ENCODE measurements at places on chromosomes 16 and 17.

DNA sequence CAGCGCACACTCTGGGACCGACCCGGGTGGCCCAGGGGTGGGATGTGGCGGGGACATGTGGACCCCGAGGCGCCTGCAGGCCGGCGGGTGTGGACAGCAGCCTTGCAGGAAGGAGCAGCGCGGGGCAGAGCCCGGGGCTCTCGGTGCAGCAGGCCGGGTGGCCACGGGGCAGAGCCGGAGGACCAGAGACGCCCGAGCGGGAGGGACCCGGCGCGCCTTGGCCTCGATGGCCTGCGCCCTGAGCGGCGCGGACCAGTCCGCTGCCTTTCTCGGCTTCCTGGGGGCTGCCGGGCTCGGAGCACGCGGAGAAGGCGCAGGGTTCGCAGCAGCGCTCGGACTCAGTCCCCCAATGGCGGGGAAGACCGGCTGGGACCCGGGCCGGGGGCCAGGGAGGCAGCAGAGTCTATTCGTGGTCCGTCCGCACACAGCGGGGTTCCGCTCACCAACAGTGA lies 43.4 kb downstream of the OSBPL7 start:
- no peak for DNase-seq

DNA sequence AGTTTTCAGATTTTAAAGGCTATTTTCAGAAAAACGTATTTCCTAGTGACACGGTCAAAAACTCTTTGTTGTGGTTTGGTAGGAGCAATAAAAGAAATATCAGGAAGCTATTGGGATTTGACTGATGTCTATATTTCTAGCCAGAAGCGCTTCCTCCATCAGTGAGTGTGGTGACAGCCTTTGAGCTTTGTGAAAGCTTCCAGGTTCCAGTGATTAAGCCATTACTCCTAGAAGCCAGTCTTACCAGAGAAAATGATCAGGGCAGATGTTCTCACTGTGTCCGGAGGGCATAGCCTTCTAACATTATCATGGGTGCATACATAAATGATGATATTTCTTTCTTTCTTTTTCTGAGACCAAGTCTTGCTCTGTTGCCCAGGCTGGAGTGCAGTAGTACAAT lies 39.6 kb downstream of the MAP2K6 start:
- no peak for DNase-seq

DNA sequence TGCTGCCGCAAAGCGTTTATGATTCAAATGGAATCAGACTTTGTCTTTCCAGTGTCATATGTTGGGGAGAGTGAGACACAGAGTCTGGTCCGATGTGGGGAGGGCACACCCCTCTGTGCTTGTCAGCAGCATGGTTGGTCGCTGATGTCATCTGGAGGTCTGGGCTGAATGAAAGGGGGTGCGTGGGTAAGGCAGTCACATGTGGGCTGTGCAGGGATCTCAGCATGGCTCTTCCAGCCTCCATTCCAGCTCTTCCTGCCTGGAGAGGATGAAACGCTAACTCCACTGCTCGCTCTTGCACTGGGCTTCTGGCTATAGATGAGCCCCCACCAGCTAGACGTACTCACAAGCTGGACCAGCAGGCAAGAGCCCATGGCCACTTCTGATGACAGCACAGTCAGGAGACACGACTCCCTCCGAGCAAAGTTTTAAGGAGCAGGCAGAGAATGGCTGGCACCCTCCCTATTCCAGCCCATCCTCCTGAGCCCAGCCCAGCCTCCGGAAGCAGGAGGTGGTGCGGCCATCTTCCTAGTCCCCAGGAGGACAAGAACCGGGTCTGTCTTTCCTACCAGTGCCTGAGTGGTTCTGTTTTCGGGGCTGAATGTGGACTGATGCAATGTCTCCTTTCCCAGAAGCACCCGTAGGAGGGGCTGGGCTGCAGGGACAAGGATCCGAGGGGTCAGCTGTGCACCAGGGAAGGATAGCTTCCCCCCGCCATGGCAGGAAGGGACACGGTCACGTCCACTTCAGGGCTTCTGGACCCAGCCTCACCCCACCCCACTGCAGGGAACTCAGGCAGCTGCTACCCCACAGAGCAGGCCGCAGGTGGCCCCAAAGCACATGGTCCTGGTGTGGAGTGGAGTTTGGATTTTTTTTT lies 41.5 kb upstream of the CBFA2T3 start:
- no peak for DNase-seq

DNA sequence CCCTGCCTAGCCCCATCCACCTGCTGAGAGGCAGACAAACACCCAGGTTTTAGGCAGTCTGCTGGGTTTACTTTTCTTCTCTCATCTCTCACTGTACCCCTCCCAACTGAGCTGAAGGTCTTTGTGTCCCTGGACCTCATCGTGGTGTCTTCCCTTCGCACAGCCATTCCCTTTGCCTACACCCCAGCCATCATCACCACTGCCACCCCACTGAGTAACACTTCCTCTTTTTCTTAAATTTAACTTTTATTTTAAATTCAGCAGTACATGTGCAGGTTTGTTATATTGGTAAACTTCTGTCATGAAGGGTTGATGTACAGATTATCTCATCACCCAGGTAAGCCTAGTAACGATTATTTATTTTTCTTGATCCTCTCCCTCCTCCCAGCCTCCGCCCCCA lies 188.3 kb upstream of the MON1B start:
- no peak for DNase-seq

DNA sequence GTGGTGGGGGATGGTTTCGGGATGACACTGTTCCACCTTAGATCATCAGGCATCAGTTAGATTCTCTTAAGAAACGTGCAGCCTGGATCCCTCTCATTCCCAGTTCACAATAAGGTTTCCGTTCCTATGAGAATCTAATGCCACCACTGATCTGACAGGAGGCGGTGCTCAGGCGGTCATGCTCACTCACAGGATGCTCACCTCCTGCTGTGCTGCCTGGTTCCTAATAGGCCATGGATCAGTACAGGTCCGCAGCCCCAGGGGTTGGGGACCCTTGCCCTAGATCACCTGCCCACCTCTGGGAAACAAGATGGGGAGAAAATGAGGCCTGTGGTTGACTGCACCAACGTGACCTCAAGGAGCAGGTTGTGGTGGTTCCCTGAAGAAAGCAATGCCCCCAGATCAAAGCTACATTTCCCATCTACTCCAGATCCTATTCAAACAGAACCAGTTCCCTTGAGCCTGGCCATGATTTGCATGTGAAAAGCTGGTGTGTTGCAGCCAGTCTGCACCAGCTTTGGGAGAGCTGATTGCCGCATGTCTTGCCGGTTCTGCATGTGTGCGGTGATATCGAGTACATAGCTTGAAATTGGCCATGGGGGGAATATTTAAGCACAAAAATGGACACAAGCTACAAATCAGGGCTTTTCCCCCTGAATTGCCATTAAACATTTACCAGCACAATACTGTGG lies 183.2 kb upstream of the HSBP1 start:
- no peak for DNase-seq

- DNase-seq: no peak
These were observed 5.1 kb downstream of the NUDT16L1 start for GRCh38 chr16:4698321-4699045.

DNA sequence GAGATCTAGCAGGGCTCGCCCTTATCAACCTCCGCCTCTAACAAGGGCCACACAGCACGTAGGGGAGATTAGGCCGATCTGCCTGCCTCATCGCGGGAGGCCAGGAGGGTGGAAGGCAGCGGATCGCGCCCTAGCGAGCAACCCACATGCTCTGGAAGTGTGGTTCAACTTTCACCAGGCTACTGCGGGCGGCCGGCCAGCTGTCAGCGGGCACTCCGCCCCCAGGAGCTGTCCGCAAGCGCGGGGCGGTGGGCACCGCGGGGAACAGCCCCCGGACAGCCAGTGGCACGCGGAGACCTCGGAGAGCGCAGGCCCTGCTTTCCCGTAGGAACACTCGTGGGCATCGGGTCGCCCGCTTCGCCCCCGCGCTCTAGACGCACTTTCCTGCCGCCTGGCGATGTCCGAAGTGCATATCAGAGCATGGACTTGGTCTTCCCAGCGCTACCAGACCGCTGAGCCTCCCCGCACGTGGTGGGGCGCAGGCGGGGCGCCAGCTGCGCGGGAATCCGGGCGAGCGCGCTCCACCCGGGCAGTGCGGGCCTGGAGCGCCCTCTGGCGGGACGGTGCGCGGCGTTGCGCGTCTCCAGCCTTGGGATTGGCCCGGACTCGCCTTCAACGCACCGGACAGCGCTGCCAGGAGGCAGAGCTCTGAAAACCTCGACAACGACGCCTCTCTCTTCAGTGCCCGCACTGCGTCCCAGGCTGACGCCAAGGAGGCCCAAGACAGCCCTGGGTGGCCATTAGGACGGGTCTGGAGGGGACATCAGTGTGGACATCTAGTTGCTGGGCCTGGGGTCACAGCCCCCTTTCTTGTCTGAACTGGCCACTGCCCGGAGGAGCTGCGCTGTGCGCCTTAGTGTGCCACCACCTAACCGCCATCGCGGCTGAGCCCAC lies 3.6 kb upstream of the ZNHIT3 start:
- DNase-seq: no peak

DNA sequence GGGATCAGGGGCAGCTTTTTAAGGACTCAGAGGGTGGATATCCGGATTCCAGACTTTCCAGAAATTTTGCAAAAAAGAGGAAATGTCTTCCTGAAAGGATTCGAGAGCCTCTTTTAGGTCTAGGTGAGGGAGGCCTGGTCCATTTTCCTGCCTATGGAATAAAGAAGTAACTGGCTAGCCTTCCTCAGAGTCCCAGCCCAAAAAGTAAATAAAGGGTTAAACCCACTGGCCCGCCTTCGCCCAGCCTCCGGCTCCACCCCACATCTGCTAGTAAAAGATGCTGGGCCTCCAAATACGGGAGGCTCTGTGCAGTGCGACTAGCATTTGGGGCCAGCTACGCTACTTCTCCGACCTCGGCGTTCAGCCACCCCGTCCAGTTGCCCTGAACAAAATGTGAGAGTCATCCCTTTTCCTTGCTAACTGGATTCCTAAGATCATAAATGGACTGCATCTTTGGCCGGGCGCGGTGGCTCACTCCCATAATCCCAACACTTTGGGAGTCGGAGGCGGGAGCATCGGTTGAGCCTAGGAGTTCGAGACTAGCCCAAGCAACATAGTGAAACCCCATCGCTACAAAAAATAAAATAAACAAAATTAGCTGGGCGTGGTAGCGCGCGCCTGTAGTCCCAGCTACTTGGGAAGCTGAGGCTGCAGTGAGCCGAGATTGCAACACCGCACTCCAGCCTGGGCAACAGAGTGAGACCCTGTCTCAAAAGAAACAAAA lies 824 bp upstream of the MPP2 start:
- peak; percentile 93 for DNase-seq

DNA sequence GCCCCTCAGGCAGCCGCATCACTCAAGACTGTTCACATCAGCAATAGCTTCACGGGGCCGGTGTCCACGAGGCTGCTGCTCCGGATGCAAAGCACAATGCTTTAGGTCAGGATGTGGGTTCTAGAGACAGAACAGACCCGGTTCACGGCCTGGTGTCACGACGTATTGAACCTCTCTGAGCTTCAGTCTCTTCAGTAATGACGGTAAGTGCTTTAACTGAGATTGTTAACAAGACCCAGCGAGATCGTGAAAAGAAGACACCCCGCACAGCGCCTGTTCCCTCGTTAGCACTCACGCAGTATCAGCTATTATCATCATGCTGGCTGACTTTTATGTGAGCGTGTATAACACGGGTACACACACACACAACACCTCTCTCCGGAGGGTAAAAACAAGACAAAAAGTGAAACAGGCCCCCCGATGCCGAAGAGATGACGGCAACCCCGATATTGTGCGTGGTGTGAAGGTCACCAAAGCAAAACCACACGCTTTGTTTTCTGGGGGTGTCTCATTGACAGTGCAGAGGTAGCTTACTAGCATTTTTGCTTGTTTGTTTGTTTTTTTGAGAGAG lies 21.4 kb upstream of the ABR start:
- no peak for DNase-seq

- no peak for DNase-seq
These were observed 62.0 kb upstream of the CRHR1 start for GRCh38 chr17:45722161-45722560.

GRCh38 chr16:53905028-53905427 lies 201.1 kb downstream of the FTO start:
- DNase-seq: no peak

DNA sequence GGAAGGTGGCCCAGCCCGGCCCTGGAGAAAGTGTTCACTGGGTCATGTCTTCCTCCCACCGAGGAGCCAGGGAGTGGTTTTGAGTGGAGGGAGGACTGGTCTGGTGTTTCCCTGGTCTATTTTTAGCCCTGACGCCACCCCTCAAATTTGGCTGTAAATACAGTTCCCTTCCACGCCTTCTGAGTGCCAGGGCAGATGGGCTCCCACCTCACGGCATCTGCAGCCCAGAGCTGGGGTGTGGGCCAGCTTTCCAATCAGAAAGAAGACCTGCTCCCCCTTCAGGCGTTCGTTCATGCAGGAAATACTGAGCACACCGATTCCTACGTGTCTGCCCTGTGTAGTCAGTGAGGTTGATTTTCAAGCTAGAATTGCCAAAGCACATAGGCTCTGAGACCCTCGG lies 53.7 kb downstream of the SNX20 start:
- DNase-seq: no peak

DNA sequence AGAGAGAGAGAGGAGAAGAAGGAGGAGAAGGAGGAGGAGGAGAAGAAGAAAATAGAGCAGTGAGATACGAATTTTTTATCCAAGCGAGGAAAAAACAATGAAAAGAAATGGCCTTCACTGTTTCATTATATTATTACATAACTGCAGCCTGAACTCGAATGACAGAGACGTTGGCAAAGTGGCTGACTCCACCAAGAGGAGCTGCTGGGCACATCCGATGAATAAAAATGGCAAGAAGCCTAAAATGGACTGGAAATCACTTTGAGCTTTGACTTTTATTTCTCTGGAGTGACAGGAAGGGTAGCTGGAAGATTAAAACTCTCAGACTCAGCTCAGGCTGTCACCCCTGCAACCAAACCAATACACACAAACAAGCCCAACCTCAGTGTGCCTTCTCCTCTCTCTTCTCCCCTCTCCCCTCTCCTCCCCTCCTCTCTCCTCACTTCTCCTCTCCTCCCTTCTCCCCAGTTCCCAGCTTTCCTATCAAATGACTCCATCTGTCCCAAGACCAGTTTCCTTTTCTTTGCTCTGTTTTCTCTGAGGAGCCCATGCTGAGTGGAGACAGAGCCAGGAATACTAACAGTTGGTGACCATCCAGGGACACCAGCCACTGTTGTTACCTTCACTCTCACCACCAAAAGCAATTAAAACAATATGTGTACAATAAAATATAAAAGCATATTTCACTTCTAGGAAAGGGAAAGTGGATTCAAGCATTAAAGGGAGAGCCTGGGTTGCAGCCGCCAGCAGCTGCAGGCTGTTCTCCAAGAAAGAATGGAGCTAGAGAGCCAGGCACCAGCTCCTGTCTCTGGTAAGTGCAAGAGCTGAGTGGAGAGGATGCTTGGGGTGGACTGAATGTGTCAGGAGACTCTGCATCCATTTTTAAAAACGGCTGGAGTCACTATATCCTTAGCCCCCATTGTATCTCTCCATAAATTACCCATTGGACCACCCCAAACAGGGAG lies 51.2 kb downstream of the SOX9 start:
- DNase-seq: no peak

GRCh38 chr17:78019367-78019975 lies 61.0 kb downstream of the TNRC6C start:
- no peak for DNase-seq

Measured in vagina (tissue), 2 donors.